ENCODE measurements at places on chromosomes 3 and 15.

DNA sequence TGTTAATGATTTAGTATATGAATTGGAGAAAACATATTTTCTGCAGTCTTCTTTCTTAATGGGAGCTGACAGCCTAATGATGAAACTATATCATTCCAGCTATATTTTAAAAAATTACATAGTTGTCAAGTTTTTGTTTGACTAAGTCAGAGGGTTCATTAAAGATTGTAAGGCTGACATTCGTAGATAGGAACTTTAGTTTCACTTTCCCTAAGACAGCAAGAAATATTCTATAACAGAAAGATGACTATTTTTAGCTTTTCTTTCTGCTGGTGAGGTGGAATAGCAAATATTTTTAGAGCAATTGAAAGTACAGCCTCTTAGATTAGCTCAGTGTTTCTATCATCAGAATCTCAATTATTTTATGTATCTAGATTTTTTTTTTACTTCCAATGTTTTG, 60.2 kb downstream of the PIAS1 start:
- DNase-seq = peak; percentile 24

- DNase-seq = no peak
Observed at GRCh38 chr3:184666442-184666841, 45.4 kb downstream of the MAGEF1 start.

DNA sequence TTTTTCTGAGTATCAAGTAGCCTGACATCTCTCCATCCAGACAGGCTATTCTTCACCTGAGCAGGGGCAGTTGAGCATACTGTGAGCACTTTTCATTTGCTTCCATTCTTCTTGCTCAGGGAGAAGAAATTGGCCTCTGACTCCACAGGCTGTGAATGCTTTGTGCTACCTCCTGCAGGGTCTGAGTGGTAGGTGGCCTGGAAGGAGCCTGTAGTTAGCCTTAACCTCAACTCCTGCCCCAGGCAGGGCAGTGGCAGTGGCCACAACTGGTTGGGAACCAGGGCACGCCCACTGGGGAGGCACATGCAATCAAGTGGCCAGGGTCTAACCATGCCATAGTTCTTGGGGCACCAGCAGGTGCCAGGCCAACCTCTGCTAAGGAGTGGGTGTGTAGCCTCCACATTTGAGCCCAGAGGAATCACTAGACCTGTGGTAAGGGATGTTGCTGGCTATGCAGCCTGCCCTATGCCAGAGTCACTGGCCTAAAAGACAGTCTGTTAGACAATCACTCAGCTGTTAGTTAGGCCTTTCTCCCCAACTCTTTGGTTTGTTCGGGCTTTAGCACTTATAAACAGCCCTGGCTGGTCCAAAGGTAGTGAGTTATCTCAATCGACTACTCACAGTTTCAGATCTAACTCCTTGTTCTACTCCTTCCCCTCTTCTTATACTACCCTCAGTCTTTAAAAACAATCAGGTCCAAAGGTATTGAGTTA, 7.4 kb downstream of the C3orf62 start:
- no peak for DNase-seq

- DNase-seq = no peak
Observed at GRCh38 chr15:42504631-42505030, 9.2 kb downstream of the SNAP23 start.
